ENCODE measurements at places on chromosomes 2 and 18. TPM values are rescaled to one million over a fixed set of nuclear protein-coding genes. Genes with fewer than 3 reads are reported as not detected.

DNA sequence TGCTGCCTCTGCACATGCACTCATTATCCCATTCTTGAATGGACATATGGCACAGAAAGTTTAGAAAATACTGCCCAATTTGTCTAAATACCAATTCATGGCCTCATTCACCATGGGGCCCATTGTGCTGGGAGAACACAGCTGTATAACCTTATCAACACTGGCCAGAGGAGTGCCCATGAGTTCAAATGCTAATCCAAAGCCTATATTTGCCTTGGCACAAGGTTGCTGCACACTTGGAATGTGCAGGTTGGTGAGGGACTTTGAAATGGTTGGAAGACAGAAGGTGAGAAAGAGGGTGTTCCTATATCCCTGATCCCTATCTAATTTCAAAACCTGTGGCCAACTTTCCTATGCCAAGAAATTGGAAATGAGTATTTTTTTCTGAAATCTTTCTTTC, 693.9 kb upstream of the ID2 start:
- H3K4me3 ChIP-seq: no peak overlapping the region
- no peak overlapping the region for H3K27ac ChIP-seq
- H3K27me3 ChIP-seq: no peaks in the 10 kb centered on the region
- no peak for DNase-seq
- H3K4me1 ChIP-seq: peaks cover 4% of the 10 kb centered on the region

DNA sequence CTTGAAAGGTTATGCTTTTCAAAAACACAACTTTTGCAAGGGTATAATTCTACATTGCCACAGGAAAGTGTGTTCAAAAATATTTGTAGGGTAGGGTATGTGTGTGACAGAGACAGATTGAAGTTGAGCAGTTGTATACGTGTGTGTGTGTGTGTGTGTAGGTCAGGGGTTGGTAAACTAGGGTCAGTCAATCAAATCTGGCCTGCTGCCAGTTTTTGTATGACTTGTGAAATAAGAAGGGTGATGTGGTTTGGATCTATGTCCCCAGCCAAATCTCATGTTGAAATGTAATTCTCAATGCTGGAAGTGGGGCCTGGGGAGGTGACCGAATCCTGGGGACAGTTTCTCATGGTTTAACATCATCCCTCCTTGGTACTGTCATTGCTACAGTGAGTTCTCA, 148.2 kb downstream of the CERS6 start:
- no peaks in the 10 kb centered on the region for H3K27me3 ChIP-seq
- H3K27ac ChIP-seq: no peak overlapping the region
- no peak for DNase-seq
- no peaks in the 10 kb centered on the region for H3K4me1 ChIP-seq

DNA sequence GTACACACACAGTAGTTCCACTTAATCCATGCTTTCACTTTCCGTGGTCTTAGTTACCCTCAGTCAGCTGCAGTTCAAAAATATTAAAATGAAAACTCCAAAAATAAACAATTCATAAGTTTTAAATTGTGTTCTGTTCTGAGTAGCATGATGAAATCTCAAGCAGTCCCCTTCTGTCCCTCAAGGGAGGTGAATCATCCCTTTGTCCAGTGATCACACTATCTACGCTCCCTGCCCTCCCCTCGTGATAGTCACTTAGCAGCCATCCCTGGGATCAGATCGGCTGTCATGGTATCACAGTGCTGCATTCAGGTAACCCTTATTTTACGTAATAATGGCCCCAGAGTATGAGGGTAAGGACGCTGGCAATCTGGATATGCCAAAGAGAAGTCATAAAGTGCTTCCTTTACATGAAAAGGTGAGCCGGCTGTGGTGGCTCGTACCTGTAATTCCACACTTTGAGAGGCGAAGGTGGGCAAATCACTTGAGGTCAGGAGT, 5.8 kb upstream of the RTN4 start:
- no peak overlapping the region for H3K4me3 ChIP-seq
- H3K27me3 ChIP-seq: no peaks in the 10 kb centered on the region
- no peak overlapping the region for H3K27ac ChIP-seq
- DNase-seq: no peak
- H3K4me1 ChIP-seq: no peaks in the 10 kb centered on the region

CIB4 gene
- not detected for total RNA-seq

- DNase-seq: no peak
- no peak overlapping the region for H3K27ac ChIP-seq
- H3K4me1 ChIP-seq: no peaks in the 10 kb centered on the region
- H3K4me3 ChIP-seq: no peak overlapping the region
Observed at GRCh38 chr2:53509831-53510388, 257.7 kb upstream of the CHAC2 start.

DNA sequence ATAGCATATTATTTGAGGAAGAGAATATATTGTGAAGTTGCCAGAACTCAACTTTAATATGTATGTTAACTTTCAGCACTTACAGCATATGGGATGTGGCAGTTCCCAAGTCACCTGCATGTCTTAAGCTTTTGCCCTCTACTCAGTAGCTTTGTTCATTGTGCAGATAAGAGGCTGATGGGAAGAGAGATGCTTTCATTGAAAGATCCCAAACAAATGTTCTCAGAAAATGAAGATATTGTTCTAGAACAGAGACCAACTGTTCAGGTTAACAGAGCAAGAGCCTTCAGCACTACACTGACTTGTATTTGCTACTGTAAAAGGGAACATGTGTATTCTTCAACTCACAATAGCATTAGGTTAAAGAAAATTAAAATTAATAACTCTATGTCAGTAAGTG, 28.1 kb downstream of the GAREM1 start:
- no peak overlapping the region for H3K27ac ChIP-seq
- no peak overlapping the region for H3K4me3 ChIP-seq
- no peaks in the 10 kb centered on the region for H3K27me3 ChIP-seq
- DNase-seq: no peak
- peaks cover 3% of the 10 kb centered on the region for H3K4me1 ChIP-seq

- no peak overlapping the region for H3K27ac ChIP-seq
- no peaks in the 10 kb centered on the region for H3K36me3 ChIP-seq
- peaks cover 6% of the 10 kb centered on the region for H3K4me1 ChIP-seq
- H3K27me3 ChIP-seq: no peaks in the 10 kb centered on the region
Observed at GRCh38 chr18:36298126-36298741, 721 bp downstream of the FHOD3 start.

MYO1B gene
- total RNA-seq: 66.5 TPM

GRCh38 chr2:236051351-236051750, 116.8 kb downstream of the GBX2 start:
- DNase-seq: no peak
- H3K27me3 ChIP-seq: no peaks in the 10 kb centered on the region
- H3K4me1 ChIP-seq: no peaks in the 10 kb centered on the region
- no peak overlapping the region for H3K27ac ChIP-seq

DNA sequence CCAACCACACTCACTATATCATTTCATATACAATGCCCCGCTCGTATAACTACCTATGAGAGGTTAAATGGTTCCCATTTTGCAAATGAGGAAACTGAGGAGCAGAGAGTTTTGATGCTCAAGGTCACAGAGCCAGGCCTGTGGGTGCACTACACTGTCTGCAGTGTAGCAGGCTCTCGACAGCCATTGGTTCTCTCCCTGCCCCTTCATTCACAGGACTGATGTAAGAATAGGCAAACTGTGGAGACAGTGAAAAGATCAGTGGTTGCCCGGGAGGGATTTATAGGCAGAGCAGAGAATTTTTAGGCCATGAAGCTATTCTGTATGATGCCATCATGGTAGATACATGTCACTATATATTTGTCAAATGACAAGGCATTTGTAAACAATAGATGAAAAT, 39.0 kb upstream of the LBH start:
- H3K4me1 ChIP-seq: no peaks in the 10 kb centered on the region
- DNase-seq: no peak
- H3K27me3 ChIP-seq: no peaks in the 10 kb centered on the region
- no peaks in the 10 kb centered on the region for H3K36me3 ChIP-seq
- H3K4me3 ChIP-seq: no peak overlapping the region

DNA sequence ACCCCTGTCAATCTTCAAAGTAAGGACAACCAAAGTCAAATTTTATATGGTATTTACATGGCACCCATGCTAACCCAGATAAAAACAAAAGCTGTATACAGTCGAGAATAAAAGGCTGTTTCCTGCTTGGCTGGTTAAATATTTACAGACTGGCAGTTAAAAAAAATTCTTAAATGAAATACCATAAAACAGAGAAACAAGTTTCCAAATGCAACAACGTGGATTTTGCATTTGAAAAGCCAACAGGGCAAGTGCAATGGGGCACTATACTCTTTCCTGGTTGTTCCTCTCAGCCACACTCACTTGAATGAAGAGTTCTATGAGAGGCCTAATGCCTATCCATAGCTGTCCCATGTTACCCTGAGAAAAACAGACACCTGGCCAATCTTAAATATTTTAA, 6.1 kb upstream of the NR4A2 start:
- peaks cover 19% of the 10 kb centered on the region for H3K4me1 ChIP-seq
- H3K27ac ChIP-seq: no peak overlapping the region
- no peaks in the 10 kb centered on the region for H3K36me3 ChIP-seq

GRCh38 chr18:64097497-64097896, 51.4 kb downstream of the LINC00305 start:
- H3K4me3 ChIP-seq: no peak overlapping the region
- H3K27me3 ChIP-seq: no peaks in the 10 kb centered on the region
- DNase-seq: no peak
- no peaks in the 10 kb centered on the region for H3K4me1 ChIP-seq
- no peak overlapping the region for H3K27ac ChIP-seq
- no peaks in the 10 kb centered on the region for H3K36me3 ChIP-seq

LDAH gene
- total RNA-seq: 10.4 TPM

- H3K36me3 ChIP-seq: no peaks in the 10 kb centered on the region
- no peak for DNase-seq
- H3K4me3 ChIP-seq: no peak overlapping the region
- no peak overlapping the region for H3K27ac ChIP-seq
- peaks cover 1% of the 10 kb centered on the region for H3K4me1 ChIP-seq
- no peaks in the 10 kb centered on the region for H3K27me3 ChIP-seq
Observed at GRCh38 chr2:160942476-160943142, 217.6 kb upstream of the TANK start.

DNA sequence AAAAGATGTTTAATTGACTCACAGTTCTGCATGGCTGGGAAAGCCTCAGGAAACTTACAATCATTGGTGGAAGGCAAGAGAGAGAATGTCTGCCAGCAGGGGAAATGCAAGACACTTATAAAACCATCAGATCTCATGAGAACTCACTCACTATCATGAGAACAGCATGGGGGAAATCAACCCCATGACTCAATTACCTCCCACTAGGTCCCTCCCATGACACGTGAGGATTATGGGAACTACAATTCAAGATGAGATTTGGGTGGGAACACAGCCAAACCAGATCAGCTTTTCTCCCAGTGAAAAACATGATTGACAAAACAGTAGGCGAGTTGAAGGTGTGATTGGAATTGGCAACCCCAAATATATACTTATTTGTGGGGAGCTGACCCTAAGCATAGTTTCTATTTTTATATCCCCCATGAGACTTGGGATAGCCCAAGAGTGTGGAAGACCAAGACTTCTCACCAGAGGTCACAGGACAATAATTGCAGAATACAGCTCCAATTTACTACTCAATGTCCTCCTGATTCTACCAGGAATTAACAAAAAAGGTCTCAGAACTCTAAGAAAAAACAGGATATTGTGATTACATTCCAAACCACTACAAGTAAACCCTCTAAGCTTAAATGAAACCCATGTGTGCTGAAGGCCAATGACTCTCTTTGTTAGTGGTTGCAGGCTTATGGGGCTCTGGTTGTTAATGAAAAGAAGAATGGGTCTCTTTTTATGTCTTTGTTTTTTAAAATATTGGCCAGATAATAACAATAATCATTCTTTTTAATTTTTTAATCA, 96.1 kb upstream of the PIK3C3 start:
- H3K4me1 ChIP-seq: no peaks in the 10 kb centered on the region
- no peaks in the 10 kb centered on the region for H3K36me3 ChIP-seq
- H3K27me3 ChIP-seq: no peaks in the 10 kb centered on the region
- H3K4me3 ChIP-seq: no peak overlapping the region

- H3K4me1 ChIP-seq: no peaks in the 10 kb centered on the region
- H3K27ac ChIP-seq: no peak overlapping the region
- H3K27me3 ChIP-seq: no peaks in the 10 kb centered on the region
- H3K36me3 ChIP-seq: no peaks in the 10 kb centered on the region
- no peak for DNase-seq
- H3K4me3 ChIP-seq: no peak overlapping the region
Observed at GRCh38 chr2:190786404-190787166, 94.0 kb upstream of the GLS start.

DNA sequence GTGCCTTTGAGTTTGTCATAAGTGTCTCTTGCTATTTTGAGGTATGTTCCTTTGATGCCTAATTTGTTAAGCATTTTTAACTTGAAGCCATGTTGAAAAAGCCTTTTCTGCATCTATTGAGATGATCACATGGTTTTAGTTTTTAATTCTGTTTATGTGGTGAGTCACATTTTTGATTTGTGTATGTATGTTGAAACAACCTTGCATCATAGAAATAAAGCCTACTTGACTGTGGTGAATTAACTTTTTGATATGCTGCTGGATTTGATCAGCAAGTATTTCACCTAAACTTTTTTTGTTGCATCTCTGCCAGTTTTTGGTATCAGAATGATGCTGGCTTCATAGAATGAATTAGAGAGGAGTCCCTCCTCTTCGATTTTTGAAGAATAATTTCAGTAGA, 469.7 kb downstream of the CDH2 start:
- H3K36me3 ChIP-seq: no peaks in the 10 kb centered on the region
- no peaks in the 10 kb centered on the region for H3K4me1 ChIP-seq
- H3K4me3 ChIP-seq: no peak overlapping the region
- no peaks in the 10 kb centered on the region for H3K27me3 ChIP-seq
- no peak for DNase-seq
- H3K27ac ChIP-seq: no peak overlapping the region

SERPINB12 gene
- not detected for total RNA-seq

DNA sequence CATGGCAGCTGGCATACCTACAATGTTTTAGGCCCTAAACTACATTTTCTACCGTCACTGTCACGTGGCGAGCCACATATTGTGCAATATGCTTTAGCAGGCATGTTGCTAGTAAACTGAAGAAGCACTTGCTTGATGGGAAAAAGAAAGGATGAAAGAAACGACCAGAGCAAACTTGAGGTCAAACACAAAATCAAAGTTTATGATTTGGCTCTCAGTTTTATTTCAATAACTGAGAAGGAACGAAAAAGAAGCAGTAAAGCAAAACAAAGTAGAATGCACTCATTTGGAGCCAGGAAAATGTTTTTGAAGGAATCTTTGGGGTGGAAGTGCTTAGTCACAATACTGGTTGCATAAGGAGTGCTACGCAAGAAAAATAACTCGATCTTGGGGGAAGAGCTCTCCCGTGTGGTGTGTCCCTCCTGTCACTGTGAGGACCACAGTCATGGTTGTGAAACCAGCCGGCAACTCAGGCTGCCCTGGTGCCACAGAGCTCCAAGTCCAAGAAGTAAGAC, 349.8 kb downstream of the RBM43 start:
- H3K27ac ChIP-seq: no peak overlapping the region
- H3K4me3 ChIP-seq: no peak overlapping the region
- H3K4me1 ChIP-seq: no peaks in the 10 kb centered on the region
- no peak for DNase-seq
- no peaks in the 10 kb centered on the region for H3K27me3 ChIP-seq
- no peaks in the 10 kb centered on the region for H3K36me3 ChIP-seq
